NCI-H526 (cell line): ENCODE measurements at places on chromosomes 12 and 14.
A peak's percentile ranks its signal among the peaks of the same experiment; 100 is the strongest.

GRCh38 chr12:76080017-76080728 lies 4.3 kb downstream of the NAP1L1 start:
- peak; percentile 61 for DNase-seq

DNA sequence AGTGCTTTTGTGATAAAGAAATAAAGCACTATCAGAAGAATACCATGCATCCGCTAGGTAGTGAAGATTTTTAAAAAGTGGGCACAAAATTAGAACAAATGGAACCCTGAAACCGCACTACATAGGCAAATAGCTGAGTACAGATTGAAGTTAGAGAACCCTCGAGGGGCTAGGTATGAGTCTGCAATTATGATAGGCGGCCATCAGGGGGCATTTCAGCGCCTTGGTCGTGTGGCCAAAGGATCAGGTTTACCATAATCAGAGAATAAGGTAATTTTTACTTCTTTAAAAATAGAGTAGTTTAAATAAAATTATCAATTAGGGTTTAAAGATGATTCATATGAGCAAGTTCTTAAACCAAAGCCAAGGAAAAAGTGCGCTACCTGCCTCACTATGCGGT lies 129.8 kb downstream of the TMX1 start:
- DNase-seq: no peak

- DNase-seq: no peak
Observed at GRCh38 chr14:75845136-75845804, 136.5 kb downstream of the TGFB3 start.

DNA sequence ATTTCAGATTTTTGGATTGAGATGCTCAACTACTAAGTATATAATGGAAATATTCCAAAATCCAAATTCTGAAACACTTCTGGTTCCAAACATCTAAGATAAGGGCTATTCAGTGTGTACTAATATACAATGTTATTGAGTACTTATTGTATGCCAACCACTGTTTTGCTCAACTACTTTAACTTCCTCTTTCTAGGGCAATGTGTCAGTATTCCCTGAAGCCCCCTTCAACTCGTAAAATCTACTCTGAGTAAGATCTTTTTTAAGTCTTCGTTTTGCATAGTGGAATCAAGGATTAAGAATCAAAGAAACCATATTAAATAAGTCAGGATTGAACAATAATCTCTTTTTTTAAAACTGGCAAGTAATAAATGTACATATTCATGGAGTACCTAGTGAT lies 45.5 kb downstream of the SPATA7 start:
- DNase-seq: no peak

DNA sequence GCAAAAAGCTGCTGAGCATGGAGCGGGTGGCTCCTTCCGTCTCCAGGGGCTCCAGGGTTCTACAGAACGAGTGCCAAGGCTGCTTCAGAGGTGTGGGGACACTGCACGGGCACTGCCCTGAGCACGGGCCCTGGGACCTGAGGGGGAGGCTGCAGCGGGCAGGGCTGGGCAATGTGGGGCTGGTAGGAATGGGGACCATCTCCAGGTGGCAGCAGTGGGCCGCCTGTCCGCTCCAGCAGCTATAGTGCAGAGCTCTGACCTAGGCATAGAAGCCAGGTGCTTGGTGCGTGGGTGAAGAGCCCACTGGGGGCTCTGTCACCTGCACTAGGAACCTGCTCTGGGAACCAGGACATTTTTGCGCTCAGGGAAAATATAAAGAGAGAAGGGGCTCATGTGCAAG lies 22.3 kb downstream of the HDAC7 start:
- no peak for DNase-seq

DNA sequence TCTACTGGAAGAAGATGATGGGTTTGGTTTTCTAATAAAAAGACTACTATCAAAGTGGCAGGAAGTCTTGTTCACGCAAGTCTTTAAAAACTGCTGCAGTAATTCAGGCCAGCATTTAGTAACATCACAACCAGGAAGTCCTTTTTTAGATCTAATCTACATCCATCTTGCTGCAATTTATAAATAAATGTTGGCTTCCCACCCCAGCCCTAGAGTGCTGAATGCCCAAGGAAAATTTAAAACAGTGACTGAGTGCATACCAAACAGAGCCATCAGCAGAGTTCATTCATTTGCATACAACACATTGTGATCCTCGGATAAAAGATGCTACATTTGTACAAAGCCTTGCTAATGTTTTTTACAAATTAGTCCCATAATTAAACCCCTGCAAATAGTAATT lies 72.1 kb downstream of the PHLDA1 start:
- peak; percentile 33 for DNase-seq

DNA sequence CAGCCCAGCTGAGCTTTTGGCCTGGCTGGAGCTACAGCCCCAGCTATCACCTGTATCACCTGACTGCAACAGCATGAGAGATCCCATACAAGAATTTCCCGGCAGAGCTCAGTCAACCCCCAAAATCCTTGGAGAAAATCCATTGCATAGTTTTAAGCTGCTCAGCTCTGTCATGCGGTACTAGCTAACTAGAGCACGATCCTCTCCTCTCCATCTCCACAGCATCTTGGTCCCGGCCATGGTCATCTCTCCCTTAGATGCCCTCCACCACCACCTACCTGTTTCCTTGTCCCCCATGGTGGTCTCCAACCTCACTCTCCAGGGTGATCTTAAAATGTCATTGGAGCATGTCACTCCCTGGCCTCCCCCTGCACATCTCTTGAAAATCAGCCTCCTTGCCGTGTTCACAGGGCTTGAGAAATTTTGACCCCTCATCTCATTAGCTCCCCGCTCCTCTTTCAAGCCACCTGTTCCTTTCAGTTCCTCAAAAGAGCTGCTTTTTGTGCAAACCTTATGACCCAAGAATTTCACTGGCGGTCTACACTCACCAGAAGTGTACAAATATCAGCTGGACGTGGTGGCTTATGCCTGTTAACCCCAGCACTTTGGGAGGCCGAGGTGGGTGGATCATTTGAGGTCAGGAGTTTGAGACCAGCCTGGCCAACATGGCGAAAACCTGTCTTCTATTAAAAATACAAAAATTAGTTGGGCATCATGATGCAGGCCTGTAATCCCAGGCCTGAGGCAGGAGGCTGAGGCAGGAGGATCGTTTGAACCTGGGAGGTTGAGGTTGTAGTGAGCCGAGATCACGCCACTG lies 8.1 kb upstream of the CLMN start:
- DNase-seq: no peak

GRCh38 chr12:93520454-93520853 lies 52.0 kb upstream of the SOCS2 start:
- DNase-seq: no peak

GRCh38 chr12:119208626-119209061 lies 29.9 kb downstream of the HSPB8 start:
- DNase-seq: no peak

DNA sequence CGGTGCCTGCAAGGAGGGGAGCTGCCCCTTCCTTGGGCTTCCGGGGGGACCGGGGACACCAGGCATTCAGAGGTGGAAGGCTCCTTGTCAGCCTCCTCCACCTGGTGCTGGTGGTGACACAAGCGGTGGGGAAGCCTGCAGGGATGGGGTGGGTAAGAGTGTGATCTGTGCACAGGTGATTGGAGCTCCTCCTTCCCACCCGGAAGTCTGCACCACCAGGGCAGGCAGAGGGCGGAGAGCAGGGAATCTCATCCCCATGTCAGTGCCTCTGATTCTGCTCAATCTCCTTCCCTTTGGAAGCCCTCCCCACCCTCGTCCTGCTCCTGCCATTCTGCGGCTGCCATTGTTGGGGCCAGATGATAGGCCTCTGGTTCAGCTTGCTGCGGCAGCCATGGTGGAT lies 238.1 kb upstream of the CRY1 start:
- no peak for DNase-seq
